Stimulated activated CD4-positive, alpha-beta T cell treated with anti-CD3 and anti-CD28 coated beads, Interleukin-12 subunit alpha, Interleukin-12 subunit beta, amount 100 ng/mL, for 24 hours (primary cell): ENCODE measurements at places on chromosomes 4 and X.

- no peak for DNase-seq
Measured at GRCh38 chr4:72319601-72320021, 249.4 kb downstream of the ADAMTS3 start.

DNA sequence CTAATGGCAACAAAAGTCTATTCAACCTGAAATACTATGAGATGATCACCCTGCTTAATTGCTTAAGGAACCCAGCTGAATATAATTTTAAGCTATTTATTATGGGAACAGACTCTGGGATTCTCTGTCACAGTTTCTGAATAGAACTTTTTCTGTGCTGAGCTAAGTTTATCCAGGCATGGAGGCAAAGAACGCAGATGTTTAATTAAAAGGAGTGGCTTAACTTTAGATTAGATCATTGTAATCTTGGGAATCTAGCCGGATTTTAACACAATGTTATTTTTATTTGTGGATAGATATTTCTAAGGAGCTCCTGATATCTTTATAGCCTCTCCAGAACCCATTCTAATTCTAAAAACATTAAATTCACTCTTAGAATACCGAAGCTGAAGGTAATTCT lies 353.4 kb downstream of the STIM2 start:
- DNase-seq = no peak

DNA sequence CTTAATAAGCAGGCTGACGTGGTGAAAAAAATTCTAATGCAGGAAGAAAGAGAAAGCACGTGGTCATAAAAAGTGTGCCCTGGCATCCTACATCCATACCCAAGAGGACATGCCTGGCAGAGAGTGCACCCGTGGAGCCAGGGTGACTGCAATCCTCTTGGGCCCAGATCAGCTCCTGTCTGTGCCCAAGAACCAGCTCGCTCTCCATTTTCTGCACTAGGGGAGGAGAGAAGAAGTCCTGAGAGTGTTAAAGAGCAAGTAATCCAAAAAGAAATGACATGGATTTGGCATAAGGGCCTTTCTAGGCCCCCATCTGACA lies 483.1 kb downstream of the BCOR start:
- no peak for DNase-seq

- DNase-seq = no peak
Measured at GRCh38 chr4:155572106-155572703, 94.4 kb upstream of the GUCY1A1 start.

DNA sequence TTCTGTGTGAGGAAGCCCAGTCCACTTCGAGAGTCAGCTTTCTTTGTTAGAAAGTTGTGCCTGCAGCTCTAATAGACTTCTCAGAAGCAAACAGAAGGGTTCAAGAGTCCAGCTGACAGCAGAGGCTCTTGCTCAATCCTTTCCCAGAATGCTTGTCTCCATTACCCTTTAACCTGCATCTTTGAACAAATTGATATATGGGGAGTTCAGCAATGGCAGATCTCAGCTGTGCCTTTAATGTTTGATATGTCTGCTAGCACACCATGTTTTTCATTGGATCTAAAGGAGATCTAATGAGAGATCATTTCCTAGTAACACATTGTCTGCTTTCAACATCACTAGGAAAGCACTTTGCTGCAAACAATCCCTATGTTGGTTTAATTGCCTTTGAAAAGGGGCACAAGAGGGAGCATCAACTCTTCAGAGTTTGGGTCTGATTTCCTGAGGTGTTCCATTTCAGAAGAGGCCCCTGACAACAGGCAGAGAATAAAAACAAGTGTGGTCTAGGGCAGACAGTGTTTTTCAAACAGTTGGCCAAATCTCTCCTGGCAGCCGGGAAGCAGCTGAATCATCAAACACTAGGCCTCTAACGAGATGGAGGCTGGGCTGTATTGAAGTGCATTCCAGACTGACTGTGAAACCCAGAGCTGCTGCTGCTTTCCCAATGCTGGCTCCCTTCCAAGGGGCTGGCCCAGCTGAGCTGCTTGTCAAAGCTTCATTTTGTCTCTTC lies 55.5 kb downstream of the LUZP4 start:
- no peak for DNase-seq

GRCh38 chr4:2935762-2936743 lies 27.2 kb downstream of the NOP14 start:
- peak; percentile 72 for DNase-seq

GRCh38 chr4:7197910-7198309 lies 5.6 kb downstream of the SORCS2 start:
- DNase-seq = no peak

- no peak for DNase-seq
Measured at GRCh38 chrX:65667157-65667502, 324 bp upstream of the MSN start.

DNA sequence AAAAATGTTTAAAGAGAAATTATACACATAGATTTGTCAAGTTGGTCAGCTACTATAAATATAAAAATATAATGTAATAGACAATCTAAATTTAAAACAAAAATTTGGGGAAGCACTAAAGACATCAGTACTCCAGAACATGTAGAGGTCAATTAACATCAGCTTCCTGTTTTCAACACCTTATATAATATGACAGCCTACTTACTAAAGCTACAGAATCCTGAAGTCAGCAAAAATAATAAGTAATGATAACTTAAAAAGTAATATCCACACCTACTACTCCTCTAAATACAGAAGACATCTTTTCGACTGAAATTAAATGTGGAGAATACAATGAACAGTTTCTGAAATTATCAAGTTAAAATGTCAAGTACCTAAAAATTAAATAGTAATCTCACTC lies 118.6 kb downstream of the LRBA start:
- no peak for DNase-seq

DNA sequence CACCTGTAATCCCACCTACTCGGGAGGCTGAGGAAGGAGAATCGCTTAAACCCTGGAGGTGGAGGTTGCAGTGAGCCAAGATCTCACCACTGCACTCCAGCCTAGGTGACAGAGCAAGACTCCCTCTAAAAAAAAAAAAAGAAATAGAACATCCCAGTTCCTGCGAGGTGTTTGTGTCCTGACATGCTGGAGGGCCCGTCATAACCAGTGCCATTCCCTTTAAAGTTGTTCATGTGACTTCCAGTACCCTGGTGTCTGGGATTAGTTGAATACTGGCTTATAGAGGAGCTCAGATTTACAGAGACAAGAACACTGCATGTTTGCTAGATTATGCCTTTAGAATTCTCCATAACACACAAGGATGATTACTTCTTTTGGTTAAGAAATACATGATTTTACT lies 37.6 kb upstream of the TADA2B start:
- no peak for DNase-seq

DNA sequence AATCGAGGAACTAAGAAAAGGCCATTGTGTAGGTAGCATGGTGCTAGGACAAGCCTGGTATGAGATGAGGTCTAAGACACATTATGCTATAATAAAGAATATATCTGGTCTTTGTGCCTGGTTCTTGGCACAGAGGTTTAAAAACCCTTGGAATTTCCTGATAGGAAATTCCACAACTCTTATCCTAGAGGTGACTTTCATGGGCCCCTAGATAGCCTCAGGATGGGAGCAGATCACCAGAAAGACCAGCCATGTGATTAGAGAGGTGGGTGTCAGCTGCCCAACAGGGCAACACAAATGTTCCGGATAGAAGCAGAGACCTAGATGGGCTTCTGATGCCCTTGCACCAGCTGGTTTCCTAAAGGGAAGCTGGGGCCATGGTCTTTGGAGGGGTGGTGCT lies 107.2 kb downstream of the SCD5 start:
- DNase-seq = no peak

GRCh38 chr4:183353557-183353956 lies 31.3 kb upstream of the CLDN24 start:
- DNase-seq = no peak

DNA sequence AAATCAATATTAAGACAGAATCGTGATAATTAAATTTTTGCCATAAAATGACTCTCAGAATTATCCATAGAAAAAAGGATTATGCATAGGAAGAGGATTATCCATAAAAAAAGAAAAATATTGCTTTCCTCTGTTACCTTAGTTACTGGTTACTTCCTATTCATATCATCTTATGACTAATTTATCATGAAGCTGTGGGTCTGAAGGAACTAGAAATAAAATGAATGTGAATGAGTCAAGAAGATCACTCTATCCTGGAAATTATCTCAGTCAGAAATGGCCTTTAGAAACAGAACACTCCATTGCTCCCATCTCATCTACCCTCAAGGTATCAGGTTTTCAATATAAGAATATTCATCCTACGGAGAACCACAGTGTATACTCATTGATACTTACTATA lies 19.4 kb downstream of the RPS6KA6 start:
- DNase-seq = no peak

DNA sequence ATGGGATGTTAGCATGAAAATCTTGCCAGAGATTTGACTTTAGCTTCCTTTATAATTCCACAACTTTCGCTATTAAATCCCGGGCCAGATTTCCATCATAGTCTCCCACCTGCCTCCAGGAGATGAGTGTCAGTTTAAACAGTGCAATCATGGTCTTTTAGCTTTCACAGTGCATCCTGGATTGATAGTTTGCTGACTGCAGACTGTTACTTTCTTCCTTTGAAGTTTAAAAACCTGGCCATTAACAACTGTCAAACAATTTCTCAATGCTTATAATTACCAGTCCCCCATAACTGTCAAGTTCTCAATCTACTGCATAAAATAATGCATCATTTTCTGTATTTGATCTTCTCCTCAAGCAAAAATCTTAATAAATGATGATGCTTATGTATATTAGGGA lies 108.4 kb upstream of the FSTL5 start:
- no peak for DNase-seq

DNA sequence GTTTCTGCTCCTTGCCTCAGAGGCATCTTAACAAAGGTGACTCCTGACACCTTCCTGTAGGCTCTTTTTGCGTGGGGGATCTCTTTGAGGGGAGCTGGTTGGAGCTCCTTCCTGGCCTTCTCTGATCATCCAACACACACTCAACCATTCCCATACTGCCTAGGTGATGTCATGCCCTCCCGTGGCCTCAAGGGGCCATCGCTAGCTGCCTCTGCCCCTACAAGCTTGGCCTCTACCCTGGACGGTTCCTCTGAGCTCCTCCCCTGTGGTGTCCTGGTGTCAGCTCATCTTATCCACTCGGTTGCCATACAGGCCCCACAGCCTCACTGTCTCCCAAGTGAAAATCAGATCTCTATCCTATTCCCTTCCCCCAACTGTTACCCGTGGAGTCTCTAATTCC lies 13.7 kb upstream of the ZNF185 start:
- DNase-seq = no peak

DNA sequence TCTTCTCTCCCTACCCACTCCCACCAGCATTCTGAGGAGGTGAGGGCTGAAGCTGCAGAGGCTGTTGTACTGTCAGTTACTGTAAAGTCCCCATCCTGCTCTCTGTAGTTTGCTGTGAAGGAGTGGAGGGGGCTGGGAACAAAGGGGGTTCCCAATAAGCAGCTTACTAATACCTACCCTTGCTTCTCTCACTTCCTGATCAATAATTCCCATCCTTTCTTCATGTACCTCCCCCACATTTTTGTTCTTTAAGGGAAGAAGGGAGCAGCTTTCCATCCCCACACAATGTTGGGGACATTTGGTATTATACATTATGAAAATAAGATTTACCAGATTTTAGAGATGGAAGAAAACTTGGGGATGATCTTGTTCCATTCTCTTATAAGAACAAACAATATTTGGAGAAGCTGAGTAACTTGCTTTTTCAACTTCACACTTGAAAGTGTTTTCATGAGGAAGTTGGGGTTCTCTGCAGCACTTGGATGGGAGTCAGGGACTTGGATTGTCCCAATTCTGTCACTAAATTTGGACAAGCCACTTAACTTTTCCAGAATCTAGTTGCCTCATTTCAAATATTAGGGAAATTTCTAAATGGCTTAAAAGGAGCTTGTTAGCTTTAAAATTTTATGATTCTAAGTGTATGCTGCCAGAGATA lies 5.4 kb downstream of the TBC1D1 start:
- no peak for DNase-seq

- no peak for DNase-seq
Measured at GRCh38 chr4:93317057-93317456, 511.5 kb upstream of the ATOH1 start.

GRCh38 chr4:111957116-111957515 lies 188.1 kb upstream of the FAM241A start:
- DNase-seq = no peak
